ENCODE measurements at places on chromosomes 3 and 15.

DNA sequence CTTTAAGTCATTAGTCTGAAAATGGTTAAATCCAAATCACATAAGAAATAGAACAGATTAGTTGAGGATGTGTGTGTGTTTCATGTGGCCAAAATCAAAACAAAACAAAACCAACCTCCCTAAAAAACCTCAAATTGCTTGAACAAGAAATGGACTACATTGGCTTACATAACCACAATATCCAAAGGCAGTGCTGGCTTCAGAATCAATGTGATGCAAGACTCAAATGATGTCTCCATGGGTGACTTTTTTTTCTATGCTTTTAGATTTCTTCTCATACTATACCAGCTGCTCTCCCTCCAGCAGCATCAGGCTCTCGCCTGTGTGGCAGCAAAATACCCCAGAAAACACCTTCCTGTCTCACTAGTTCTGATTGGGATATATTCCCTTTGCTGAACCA is 36.0 kb upstream of the CMTM8 start:
- no peak for DNase-seq

- DNase-seq, result no peak
Observed at GRCh38 chr3:12501360-12502020, 17.2 kb downstream of the TSEN2 start.

DNA sequence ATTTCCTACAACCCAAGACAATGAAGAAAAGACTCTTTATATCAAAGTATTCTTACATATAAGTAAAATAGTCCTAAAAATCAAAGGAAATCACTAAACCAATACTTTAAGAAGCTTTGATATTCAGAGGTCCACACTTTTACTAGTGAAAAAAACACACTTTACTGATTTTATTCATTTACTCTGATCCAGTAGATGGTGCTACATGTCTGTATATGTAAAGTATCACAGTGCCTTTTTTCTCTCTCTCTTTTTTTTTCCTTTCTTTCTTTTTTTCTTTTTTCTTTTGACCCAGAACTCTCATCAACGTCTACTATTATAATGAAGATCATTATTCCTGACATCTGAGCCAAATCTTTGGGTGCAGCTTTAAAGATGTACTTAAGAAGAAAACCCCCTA is 10.8 kb upstream of the CCDC39 start:
- no peak for DNase-seq

DNA sequence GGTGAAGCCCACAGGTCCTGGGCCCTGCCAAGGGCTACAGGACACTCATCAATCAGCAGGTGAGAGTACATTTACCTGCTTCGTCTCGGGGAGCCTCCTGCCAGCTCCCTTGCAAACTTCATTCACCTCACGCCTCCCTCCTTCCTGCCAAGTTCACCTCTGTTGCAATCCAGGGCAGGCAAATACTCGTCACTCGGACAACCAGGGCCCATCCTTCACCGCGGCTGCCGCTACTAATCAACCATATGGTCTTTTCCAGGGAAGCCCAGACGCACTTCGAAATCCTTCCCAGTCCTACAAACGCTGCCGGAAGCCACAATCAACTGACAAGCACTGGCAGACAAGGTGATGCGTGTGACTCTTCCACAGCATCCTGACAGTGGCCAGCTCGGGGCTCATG is 200.7 kb upstream of the NSMCE3 start:
- DNase-seq, result no peak

DNA sequence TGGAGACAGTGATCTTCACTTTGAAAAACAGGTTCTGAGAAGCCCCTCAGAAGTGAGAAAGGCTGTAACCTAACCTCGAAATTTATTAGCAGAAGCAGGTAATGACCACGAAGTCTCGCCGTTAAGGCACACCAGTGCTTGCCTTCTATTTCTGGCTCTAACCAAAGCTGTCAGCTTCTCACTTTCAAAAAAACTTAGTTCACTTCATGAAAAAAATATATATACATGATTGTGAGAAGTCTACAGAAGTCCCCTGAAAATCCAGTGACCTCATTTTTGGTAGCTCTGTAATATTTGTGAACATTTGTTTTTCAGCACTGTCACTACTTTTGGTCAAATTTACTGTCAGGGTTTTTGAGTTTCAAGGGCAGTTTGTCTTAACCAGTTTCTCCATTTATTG is 19.1 kb upstream of the AKAP13 start:
- DNase-seq, result no peak

DNA sequence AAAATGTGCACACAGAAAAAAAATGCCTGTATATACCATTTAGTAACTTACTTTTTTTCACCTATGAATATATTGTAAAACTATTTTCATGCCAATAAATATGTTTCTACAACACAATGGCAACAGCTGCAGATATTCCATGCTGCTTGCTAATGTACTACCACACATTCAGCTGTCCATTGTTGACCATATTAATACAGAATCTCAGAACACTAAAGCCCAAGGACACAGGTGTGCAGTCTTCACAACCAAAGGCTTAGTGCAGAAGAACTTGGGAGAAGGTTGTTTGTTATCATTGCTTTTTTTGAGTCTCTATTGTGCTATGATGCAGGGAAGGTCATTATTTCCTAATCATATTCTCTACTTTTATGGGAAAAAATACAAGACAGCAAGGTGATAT is 79.6 kb downstream of the DIPK2A start:
- no peak for DNase-seq

GRCh38 chr15:52509500-52510245 is 19.0 kb downstream of the MYO5A start:
- DNase-seq, result no peak

DNA sequence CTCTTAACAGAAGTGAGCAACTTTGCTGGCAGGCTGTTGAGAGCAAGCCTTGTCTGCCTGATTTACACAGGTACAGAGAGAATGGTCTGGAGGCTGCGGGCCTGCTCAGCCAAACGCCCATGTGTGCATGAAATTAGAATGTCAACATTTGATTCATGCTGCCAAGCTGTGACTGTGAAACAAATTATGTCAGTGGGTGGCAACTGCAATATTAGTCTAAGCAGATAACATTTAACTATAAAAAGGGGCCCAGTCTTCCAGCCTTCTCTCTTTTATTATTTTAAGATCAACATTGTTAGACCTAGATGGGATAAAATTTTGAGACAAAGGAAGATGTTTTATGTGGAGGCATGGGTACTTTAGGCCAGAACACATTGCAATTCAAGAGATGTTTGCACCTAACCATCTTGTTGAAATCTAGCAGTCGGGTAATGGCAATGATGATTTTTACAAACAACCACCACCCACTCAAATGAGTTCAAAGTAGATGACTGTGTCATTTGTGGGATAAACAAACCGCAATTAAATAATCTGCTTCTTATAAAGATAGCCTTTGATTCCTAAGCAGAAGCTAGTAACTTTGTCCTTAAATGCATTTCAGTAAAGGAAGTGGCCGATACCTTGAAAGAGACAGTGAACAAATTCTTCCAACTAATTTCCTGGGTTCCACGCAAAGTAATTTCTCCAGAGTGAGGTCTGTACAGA is 70.2 kb downstream of the FOXB1 start:
- peak; percentile 16 for DNase-seq

GRCh38 chr3:77137559-77137958 is 97.7 kb downstream of the ROBO2 start:
- no peak for DNase-seq

GRCh38 chr3:188589071-188589470 is 435.1 kb downstream of the LPP start:
- no peak for DNase-seq

- DNase-seq, result no peak
Observed at GRCh38 chr3:48219543-48219942, 3.8 kb upstream of the CAMP start.

- DNase-seq, result no peak
Observed at GRCh38 chr3:186598108-186598784, 14.6 kb upstream of the AHSG start.

GRCh38 chr3:189789432-189789831 is 158.2 kb downstream of the TP63 start:
- DNase-seq, result no peak

GRCh38 chr3:144162042-144162441 is 190.4 kb downstream of the DIPK2A start:
- no peak for DNase-seq

GRCh38 chr3:159832024-159832423 is 156.6 kb upstream of the IL12A start:
- DNase-seq, result no peak

DNA sequence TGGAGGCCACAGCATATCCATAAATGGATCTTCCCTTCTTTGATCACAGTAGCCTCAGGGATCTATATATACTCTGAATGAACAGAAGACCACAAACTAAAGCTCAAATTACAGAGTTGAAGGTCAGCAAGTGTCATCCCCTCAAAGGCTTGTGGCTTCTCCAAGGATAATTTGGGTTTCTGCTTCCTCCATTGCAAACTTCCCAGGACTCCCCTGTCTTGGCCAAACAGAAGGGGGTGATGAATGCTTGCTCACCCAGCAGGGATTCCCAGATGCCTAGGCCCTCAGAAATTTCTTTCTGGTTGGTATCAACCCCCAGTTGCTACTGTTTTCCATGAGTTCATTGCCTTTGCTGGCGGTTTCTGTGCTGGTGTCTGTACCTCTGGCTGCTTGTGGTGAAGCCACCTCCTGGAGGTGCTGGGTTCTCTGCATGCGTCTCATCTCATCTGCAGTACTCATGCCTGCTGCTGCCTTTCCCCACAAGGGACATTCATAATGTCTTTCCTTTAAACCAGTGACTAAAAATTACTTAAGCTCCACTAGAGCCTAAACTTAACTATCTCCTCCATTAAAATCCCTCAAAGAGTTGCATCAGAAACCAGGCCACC is 17.7 kb downstream of the ENTPD3 start:
- DNase-seq, result no peak

GRCh38 chr3:115922681-115923347 is 299.5 kb downstream of the GAP43 start:
- no peak for DNase-seq

GRCh38 chr3:78879295-78879860 is 888.4 kb downstream of the ROBO1 start:
- DNase-seq, result no peak

- DNase-seq, result no peak
Observed at GRCh38 chr15:66899555-66900350, 165.6 kb upstream of the SMAD3 start.

- DNase-seq, result no peak
Observed at GRCh38 chr3:124705552-124705951, 24.7 kb upstream of the UMPS start.

- DNase-seq, result no peak
Observed at GRCh38 chr3:191919491-191920026, 458.6 kb downstream of the PYDC2 start.

- DNase-seq, result no peak
Observed at GRCh38 chr3:18812316-18812715, 336.0 kb upstream of the KCNH8 start.

DNA sequence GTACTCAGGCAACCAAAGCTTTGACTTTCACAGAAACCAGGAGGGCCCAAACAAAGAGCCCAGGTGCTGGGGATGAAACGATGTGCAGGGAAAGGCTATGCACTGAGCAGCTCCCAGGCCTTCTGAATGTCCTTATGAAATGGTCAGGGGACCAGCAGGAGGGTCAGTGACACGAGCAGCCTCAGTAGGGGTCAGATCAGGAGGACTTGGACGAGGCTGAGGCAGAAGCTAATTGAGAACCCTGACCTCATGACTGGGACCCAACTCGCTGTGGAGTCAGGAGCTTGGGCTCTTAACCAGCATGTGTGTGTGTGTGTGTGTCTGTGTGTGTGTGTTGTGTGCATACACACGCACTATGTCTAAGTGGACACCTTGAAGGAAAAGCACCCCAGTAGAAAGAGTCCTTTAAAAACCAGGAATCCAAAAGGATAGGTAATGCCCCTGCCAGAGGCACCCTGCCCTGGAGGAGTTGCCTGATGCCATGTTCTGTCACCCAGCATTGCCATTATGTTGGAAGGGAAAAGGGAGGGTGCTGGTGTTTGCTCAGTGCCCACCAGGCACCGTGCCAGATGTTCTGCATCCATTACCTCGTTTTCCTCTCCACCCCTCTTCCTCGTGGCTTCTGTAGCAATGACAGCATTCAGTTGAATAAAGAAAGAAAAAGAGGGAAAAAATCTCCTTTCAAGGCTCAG is 50.9 kb downstream of the CORO2B start:
- DNase-seq, result no peak

GRCh38 chr15:74392451-74392830 is 25.0 kb upstream of the CYP11A1 start:
- DNase-seq, result no peak

DNA sequence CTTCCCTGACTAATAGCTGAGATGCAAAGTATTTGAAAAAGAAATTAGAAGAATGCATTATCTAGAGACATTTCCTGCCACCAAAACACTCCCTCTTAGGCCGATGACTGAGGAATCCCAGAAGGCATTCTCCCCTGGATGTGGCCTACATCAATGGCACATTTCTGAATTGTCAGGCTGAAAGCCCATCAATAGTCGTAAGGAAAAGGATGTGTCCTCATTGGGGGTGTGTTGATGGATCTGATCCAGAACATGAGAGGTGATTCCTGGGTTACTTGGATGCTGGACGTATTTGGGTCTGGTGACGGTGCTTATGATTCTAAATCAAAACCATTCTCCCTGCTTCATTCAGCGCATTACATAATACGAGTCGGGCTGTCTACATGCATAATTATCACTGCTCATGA is 216.9 kb upstream of the CDIN1 start:
- DNase-seq, result no peak

DNA sequence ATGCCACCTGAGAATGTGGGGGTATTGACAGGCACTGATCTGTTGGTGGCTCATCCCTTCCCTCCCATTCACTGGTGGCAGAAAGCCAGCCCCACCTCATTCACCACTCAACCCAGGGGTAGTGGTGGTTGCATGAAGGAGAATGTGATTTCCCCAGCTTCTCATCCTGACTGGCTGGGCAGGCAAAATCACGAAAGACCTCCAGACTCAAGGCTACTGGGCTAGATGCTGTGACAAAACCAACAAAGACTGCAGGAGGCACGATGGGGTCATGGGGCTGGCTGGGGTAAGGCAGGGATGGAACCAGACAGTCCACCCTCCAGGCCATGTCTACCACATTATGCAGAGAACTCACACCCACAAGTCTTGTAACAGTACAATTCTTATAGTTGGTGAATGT is 33.9 kb downstream of the FSTL1 start:
- no peak for DNase-seq

Data from activated CD4-positive, alpha-beta T cell treated with anti-CD3 and anti-CD28 coated beads, Interleukin-10, Interleukin-2, amounts not matched to agents 100 ng/mL and 50 ng/mL, durations not matched to agents 16 hours and 8 hours (primary cell).